ENCODE measurements at places on chromosomes 11 and 22. TPM values are rescaled to one million over a fixed set of nuclear protein-coding genes. Genes with fewer than 3 reads are reported as not detected.

The BIK gene
- 41.7 TPM for total RNA-seq

The RELT gene
- 10.4 TPM for total RNA-seq

The ANGPTL5 gene
- not detected for total RNA-seq

The CATSPERZ gene
- total RNA-seq = not detected

The GVQW3 gene
- total RNA-seq = 8.1 TPM

The RIBC2 gene
- 0.67 TPM for total RNA-seq

The ZNF215 gene
- total RNA-seq = 1.6 TPM

The TREH gene
- not detected for total RNA-seq

The CARD16 gene
- not detected for total RNA-seq

The KIF18A gene
- total RNA-seq = 4.1 TPM

The NDUFC2 gene
- 123 TPM for total RNA-seq

The OR52A1 gene
- not detected for total RNA-seq

The IRAG1 gene
- 7.3 TPM for total RNA-seq

GRCh38 chr11:132312701-132313111 lies 942.3 kb downstream of the NTM start:
- peak; percentile 55 for DNase-seq

GRCh38 chr11:74185695-74186094 lies 14.6 kb downstream of the PPME1 start:
- no peak for DNase-seq

- no peak for DNase-seq
Observed at GRCh38 chr11:44855493-44855849, 95.2 kb downstream of the TP53I11 start.

GRCh38 chr11:8641332-8641731 lies 41.1 kb downstream of the TRIM66 start:
- no peak for DNase-seq

DNA sequence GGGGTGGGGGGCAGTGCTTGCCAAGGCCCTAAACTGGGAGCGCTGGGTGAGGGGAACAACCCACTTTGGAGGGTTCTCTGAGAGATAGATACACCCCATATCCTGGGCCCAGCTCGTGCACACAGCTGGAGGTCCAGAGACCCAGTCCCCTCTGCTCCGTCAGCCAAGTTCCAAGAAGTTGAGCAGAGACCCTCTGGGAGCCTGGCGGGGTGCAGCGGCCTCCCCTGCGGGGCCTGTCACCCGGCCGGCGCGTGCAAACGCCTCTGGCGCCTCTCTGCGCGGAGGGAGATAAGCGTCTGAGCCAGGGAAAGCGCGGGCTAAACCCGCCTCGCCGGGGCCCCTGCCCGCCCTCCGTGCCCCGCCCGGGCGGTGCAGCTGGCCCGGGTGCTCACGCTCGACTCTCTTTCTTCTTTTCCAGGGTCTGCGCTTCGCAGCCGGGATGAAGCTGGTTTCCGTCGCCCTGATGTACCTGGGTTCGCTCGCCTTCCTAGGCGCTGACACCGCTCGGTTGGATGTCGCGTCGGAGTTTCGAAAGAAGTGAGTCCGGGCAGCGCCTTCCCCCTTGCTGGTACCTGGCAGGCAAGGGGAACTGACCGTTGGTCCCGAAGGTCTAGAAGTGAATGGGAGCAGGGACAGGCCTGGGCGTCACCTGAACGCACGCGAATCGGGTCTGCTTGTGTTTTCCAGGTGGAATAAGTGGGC lies 540 bp downstream of the ADM start:
- DNase-seq = peak; percentile 51

DNA sequence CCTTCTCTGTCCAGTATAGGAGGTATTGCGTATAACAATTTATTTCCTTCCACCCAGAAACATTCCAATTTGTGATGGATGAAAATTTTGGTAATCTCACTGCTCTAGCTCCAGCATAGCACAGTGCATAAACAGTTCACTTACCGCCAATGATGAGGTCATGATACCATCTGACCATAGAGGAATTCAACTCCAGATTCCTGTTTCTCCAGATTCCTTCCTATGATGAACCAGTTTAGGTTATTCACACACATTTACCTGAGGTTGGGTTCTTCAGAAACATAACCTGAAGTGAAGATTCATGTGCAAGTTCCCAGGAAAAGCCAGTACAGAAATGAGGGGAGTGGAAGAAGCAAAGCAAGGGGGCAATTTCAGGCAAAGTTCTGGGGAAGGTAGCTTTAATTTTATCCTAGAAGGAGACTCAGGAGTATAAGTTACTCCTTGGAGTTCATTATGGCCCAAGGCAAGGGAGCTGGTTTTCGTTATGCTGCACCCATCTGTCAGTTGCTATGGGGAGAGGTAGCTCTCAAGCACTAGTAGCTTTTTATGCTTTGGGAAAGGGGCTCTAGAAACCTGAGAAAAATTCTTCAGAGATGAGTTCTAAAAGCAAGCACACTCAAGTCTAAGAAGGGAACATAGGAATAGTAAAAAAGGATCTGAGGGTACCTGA lies 121.6 kb downstream of the CASP12 start:
- no peak for DNase-seq

DNA sequence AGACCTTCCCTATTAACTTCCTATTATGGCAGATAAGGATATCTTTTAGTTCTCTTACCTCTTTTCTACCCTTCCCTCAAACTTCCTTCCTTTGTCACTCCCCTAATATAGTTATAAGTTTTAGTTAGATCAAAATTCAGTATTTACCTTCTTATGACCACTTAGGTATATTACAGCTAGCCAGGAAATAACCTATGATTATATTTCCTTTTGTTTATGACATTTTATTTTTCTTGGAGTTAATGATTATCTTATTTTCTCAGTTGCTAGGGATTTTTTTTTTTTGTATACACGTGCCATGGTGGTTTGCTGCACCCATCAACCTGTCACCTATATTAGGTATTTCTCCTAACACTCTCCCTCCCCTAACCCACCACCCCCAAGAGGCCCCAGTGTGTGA lies 88.2 kb upstream of the ZBED5 start:
- DNase-seq = no peak

GRCh38 chr22:33272871-33273270 lies 214.7 kb upstream of the SYN3 start:
- no peak for DNase-seq

GRCh38 chr11:43994196-43994595 lies 51.8 kb downstream of the C11orf96 start:
- no peak for DNase-seq

DNA sequence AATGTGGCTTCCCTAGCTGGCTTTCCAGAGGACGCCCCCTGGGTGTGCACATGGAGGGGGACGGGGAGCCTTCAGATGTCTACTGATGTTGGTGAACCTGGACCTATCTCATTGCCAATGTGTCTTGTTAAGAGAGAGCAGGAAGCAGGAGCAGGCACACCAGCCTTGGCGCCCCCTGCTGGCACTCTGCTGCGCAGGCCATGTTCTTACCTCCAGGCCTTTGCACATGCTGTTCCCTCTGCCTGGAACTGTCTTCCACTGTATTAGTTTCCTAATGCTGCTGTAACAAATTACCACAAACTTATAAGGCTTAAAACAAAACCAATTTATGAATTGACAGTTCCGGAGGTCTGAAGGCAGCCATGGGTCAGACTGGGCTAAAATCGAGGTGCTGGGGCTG lies 23.6 kb upstream of the MN1 start:
- DNase-seq = no peak

DNA sequence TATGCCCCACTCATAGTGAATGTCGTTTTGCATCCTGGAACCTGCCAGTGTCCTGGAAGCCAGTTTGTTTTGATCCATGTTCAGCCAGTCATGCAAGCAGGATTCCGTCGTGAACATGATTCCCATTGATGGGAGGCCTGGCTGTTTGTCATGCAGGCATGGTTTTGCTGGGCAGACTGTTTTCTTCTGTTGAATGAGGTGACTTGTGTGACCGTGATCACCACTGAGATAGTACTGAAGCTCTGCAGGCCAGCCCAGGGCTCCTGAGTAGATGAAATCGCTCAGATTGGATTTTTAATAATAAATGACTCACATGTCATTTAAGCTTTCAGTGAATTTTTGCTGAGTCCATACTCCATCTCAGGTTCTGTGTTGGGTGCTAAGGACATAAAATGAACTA lies 117.8 kb downstream of the PDE2A start:
- no peak for DNase-seq

DNA sequence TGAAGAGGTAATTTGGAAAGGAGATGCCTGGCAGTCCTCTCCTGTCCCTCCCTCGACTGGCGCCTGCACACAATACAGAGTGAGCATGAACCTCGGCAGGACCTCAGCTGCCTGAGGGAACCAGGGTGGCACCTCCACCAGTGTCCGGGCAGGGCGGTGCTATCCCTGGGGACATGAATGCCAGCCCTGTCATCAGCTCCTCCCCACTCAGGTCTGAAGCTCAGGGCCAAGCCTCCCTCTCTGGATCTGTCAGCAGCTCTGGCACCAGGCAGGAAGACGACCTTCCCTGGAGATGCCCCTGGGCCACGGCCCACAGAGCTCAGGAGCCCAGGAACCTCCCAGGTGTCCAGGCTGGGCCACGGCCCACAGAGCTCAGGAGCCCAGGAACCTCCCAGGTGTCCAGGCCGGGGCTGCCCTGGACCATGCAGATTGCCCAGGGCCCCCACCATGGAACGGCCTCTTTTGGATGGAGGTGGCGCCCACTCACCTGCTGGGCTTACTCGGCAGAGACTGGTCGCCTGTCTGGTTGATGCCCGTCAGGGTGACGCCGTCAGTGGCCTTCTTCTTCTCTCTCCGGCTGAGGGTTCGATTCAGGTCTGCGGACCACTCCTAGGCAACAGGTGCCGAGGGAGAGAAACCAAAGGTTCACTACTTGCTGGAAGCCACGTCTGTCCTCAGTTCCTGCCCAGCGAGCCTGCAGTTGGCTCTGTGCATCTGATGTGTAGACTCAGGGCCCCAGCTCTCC lies 21.7 kb upstream of the ARFGAP3 start:
- no peak for DNase-seq

DNA sequence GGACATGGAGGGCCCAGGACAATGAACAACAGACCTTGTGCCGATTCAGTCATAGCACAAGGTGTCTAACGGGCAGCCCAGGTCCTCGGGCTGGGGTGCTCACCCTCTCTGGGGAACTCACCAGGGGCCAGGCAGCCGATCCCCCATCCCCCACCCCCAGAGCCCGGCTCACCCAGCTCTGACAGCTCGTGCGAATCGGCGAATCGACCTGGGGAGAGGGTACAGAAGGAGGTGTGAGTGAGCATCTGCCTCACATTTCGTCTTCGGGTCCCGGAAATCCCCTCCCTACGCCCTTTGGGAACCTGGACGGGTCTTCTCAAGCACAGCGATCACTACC lies 423 bp downstream of the PEX16 start:
- no peak for DNase-seq

- DNase-seq = no peak
Observed at GRCh38 chr11:120219938-120220746, 9.3 kb downstream of the OAF start.

DNA sequence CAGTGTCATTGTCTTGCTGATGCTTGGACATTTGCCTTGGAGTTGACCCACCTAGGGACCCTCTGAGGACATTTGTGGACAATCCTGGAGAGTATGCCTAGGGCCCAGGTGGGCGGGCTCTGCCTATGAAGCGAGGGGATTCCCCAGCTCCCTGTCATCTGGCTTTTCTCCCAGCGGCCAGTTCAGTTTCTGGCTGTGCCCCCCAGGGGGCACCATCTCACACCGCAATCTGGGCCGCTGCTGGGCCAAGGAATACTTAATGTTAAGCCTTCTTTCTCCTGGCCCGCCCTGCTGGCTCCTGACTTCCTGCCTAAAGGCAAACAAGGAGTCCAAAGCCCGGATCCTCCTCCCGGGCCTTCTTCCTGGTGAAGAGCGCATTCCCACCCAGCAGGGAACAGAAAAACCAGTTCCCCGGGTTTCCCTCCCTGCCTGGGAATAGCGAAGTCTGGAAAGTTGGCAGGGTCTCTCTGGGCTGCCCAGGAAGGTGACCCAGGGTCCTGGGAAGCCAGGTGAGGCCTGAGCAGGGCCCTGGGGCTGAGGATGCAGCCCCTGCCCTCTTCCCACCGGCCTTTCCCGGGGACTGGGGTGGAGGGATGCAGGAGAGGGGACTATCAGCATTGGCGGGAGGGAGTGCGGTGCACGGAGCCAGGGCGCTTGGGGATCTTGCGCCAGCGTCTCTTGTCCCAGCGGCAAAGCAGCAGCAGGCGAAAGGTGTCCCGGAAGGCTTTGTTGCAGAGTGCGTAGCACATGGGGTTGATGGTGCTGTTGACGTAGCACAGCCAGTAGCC lies 11.9 kb downstream of the CHRM1 start:
- DNase-seq = peak; percentile 87

GRCh38 chr22:42509548-42509947 lies 10.0 kb downstream of the RRP7A start:
- DNase-seq = no peak

- DNase-seq = no peak
Observed at GRCh38 chr11:19892387-19892786, 179.8 kb downstream of the NAV2 start.

- no peak for DNase-seq
Observed at GRCh38 chr11:57871231-57871630, 109.6 kb downstream of the CTNND1 start.

- no peak for DNase-seq
Observed at GRCh38 chr22:38176170-38176741, 5.4 kb downstream of the PLA2G6 start.

DNA sequence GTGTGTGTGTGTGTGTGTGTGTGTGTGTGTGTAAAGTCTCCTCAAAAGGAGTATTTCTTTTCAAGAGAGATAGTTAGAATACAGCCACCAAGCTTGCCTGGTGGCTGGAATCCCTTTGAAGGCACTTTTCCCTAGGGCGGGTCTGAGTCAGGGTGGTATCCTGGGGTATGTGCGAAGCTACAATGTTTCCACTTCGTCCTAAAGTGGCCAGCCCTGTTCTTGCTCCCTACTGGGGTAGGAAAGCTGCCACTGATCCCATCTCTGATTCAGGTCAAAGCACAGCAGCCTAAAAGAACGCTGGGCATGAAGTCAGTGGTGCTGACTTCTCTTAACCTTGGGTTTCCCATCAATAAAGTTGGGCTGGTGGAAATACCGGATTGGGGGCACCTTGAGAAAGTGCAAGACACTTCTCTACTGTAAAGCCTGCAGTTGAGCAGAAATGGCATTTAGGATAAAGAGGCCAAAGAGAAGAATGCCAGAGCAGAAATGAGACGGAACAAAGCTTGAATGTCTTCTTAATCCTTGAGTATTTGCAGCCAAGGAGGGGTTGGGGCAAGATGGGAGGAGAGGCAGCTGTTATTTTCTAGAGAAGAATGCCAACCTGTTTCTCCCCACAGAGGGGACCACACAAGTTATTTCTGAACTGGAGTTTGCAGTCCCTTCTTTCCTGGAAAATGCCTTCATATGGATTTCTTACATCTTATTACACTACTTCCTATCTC lies 35.3 kb downstream of the ZNRF3 start:
- DNase-seq = no peak

- DNase-seq = no peak
Observed at GRCh38 chr11:106418791-106419190, 341.3 kb downstream of the AASDHPPT start.
